Glomerular endothelial cell (primary cell): ENCODE measurements at places on chromosomes 2 and 18.

DNA sequence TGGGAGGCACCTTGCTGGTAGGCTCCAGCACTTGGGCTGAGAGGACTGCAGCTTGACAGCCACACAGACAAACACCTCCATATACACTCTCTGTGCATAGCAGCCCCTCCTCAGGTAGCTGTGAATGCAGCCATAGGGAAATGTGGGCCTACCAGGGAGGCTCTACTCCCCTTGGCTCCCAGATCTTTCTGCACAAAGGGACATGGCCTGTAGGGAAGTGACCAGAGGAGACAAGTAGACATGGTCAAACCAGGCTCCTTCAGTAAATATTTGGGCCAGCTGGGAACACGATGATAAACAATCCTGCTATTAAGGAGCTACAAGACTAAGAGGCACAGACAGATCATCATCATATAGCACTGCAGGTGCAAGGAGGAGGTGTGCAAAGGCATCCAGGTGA lies 35.9 kb upstream of the PDCL3 start:
- no peak for DNase-seq

DNA sequence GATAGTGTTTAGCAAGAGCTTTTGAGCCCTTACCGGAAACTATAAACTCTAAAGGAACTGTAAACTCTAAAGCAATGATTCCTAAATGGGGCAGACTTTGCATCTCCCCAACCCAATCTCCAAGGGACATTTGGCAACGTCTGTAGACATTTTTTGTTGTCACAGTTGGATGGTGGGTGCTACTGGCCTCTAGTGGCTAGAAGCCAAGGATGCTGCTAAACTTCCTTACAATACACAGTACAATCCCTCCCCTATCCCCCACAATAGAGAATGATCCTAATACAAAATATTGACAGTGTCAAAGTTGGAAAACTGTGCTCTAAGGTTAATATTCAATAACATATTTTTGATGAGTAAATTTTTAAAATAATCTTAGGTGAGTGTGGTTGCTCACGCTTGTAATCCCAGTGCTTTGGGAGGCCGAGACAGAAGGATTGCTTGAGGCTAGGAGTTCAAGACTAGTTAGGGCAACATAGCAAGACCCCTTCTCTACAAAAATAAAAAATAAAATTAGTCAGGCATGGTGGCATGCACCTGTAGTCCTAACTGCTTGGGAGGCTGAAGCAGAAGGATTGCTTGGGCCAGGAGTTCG lies 66.7 kb downstream of the PTPN4 start:
- no peak for DNase-seq

DNA sequence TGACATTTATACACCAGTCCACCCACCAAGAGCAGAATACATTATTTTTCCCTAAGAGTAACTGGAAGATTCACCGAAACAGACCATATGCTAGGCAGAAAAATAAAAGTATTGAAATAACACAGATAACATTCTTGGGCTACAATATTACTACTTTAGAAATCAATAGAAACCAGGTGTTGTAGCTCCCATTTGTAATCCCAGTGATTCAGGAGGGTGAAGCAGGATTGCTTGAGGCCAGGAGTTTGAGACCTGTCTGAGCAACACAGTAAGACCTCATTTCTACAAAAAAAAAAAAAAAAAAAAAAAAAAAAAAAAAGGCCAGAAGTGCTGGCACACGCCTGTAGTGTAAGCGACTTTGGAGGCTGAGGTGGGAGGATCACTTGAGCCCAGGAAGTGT lies 9.6 kb downstream of the ICA1L start:
- no peak for DNase-seq

GRCh38 chr2:137935591-137935990 lies 28.7 kb upstream of the HNMT start:
- no peak for DNase-seq

GRCh38 chr18:36128530-36128870 lies 640 bp downstream of the SLC39A6 start:
- no peak for DNase-seq

- DNase-seq: no peak
Measured at GRCh38 chr18:49999128-49999527, 185.8 kb upstream of the ACAA2 start.

DNA sequence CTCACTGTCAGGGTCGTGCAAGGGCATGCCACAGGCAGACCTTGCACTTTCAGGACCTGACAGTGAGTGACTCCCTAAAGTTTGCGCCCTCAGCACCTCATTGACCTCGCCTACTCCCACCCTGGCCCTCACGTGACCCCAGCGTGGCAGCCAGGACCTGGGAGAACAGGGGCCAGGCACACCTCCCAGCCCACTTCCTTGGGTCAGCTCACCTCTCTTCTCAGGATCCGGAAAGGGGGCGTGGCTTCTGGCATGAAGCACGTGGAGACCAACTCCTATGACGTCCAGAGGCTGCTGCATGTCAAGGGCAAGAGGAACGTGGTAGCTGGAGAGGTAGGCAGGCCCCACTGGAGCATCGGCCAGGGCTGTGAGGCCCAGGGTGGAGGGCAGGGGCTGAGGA lies 8.8 kb downstream of the VIL1 start:
- DNase-seq: no peak

DNA sequence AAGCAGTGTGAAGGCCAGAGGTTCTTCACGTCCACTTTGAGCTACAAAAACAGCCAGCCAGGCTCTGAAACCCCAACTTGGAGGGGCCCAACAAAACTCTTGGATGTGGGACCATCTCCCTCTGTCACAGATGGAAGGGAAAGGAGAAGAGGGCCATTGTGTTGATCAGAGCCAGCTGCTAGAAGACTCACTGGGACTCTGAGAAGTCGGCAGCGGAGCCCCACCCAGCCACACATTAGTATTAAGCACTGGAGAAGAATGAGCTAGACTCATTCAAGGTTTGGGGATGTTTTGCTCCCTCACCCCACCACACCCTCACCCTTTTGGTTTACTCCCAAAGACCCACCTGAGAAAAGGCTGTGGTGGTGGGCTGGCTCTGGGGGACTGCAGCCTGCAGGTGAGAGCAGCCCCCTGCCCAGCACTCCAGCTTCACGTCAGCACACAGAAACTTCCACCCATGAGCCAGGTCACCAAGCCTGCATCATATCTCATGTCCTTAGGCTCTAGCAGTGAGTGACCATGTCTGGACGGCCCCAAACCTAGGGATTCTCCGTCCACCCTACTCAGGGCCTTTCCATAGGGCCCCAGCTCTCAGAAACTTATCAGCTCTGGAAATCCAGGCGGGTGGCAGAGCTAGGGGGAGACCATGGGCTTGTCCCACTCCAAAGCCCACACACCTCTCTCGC lies 12.6 kb downstream of the TEX51 start:
- DNase-seq: no peak

- DNase-seq: no peak
Measured at GRCh38 chr18:7696780-7697179, 129.7 kb downstream of the PTPRM start.

DNA sequence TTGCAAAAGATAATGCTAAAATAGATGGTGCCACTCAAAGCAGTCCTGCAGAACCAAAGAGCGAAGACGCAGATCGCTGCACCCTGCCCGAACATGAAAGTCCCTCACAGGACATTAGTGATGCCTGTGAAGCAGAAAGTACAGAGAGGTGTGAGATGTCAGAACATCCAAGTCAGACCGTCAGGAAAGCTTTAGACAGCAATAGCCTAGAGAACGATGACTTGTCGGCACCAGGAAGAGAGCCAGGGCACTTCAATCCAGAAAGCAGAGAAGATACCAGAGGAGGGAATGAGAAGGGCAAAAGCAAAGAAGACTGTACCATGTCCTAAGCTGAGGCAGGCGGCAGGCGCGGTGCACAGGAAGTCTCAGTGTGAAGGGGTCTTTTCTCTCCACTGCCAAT lies 34.8 kb upstream of the RBM44 start:
- DNase-seq: no peak

GRCh38 chr2:47346107-47346506 lies 56.8 kb upstream of the MSH2 start:
- DNase-seq: no peak

DNA sequence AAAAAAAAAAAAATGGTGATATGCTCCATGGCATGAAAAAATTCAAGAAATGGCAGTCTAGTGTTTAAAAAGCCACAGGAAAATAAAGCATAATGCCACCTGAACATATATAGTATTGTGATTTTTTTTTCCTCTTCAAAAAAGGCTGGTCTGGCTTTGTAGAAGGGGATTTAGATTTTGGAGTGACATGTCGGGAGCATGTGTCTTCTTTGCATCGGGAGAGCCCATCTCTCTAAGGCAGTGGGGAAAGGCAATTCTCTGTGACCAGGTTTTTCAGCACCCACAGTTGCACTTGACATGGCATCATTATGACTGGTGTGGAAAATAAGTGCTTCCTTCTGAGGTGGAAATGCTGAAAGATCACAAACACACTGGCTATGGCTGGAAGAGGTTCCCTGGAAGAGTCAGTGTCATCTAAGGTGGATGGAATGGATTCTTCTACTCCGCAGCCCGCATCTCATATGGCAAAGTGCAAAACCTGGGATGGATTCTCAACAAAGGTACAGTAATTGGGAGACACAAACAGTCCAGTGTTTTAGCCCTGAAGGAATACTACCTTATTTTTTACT lies 172.5 kb downstream of the AGAP1 start:
- DNase-seq: peak; percentile 50

GRCh38 chr2:199455545-199456382 lies 2.0 kb downstream of the SATB2 start:
- no peak for DNase-seq

GRCh38 chr2:55090702-55091101 lies 40.5 kb upstream of the RTN4 start:
- DNase-seq: no peak

DNA sequence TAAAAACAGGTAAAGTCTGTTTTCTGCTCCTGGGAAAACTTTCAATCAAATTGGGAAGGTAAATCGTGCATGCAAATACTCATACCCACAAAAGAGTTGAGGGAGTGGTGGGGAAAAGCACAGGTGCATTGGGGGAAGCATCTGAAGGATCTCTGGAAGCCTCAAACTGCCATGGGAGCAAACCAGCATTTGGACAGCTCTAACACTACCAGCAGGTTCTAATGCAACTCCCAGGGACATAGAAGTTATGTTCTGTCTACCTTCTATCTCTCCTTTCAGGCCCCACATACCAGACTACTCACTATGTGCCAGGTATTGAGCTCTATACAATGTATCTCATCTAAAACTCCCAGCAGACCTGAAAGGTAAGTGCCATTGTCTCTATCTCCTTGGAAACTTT lies 933.7 kb downstream of the NRXN1 start:
- no peak for DNase-seq

DNA sequence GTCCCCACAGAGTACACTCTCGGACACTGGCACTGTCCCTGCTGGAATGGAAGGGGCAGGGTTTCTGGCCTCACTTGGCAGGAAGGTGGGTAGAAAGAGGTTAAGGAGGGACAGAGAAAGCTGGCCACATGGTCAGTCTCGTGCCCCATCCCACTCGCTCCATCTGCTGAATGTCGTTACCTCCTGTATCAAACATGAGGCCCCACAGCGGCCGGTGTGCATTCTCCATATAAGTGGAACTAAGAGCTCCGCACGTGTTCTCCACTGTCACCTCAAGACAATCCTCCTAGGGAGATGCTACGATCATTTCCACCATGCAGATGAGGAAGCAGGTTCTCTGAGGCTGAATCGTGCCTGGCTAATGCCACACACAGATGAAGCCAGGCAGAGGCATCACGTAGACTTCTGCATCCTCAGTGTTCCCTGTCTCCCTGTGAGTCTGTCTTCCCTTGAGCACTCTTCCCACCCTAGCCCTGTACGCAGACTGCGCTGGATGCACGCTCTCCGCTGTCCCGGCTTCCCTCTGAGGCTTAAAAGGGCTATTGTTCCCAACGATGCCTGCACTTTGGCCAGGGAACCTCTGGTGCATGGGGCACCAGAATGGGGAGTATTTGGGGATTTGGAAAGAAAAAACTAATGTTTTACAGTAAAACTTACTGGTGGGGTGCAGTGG lies 35.1 kb downstream of the MAL start:
- DNase-seq: no peak

GRCh38 chr2:10240911-10241610 lies 61.6 kb upstream of the HPCAL1 start:
- DNase-seq: no peak

GRCh38 chr18:33821503-33821902 lies 243.5 kb downstream of the ASXL3 start:
- DNase-seq: no peak

DNA sequence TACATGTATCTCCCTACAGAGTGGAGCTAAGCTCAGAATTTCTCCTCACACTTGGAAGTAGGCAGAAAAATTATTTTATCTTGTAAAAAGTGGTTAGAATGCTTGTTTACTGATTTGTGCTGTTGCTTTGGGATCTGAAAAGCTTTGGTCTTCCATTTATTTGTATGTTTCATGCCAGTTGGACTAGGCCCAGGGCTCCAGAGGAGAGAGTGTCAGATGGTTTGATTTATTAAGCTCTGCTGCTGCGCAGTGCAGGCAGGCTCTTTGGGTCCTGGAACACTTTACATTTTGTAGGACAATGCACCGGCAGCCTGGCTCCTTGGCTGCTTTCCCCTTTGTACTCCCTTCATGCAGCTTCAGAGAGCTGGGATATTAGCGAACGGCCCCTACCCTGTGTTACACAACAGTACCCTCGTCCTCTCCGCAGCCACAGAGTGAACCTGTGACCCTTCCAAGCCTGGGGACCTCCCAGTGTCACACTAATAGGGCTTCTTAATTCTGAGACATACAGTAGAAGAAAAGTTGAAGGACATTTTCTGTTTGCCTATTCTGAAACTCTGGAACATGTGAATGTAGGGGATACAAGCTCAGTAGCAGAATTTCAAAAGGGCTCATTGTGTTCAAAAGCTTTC lies 56.7 kb upstream of the EML6 start:
- no peak for DNase-seq

DNA sequence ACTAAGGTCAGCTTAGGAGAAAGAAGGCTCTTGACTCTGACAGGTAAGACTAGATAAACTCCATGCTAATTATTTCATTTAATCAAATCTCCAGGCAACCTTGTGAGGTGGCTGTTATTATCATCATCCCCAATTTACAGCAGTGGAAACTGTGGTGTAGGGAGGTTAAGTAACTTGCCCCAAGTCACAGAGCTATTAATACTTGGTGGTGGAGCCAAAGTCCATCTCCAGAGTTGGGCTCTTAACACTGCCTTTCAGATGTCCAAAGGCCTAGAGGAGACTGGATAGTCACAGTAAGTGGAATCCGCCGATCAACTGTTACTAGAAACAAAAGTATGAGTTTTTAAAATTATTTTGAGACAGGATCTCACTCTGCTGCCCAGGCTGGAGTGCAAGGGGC lies 46.6 kb upstream of the SP3 start:
- no peak for DNase-seq
